ENCODE measurements at places on chromosomes 5 and 9.

GRCh38 chr5:10565785-10566542 lies 2.1 kb downstream of the ANKRD33B start:
- no peak for DNase-seq

DNA sequence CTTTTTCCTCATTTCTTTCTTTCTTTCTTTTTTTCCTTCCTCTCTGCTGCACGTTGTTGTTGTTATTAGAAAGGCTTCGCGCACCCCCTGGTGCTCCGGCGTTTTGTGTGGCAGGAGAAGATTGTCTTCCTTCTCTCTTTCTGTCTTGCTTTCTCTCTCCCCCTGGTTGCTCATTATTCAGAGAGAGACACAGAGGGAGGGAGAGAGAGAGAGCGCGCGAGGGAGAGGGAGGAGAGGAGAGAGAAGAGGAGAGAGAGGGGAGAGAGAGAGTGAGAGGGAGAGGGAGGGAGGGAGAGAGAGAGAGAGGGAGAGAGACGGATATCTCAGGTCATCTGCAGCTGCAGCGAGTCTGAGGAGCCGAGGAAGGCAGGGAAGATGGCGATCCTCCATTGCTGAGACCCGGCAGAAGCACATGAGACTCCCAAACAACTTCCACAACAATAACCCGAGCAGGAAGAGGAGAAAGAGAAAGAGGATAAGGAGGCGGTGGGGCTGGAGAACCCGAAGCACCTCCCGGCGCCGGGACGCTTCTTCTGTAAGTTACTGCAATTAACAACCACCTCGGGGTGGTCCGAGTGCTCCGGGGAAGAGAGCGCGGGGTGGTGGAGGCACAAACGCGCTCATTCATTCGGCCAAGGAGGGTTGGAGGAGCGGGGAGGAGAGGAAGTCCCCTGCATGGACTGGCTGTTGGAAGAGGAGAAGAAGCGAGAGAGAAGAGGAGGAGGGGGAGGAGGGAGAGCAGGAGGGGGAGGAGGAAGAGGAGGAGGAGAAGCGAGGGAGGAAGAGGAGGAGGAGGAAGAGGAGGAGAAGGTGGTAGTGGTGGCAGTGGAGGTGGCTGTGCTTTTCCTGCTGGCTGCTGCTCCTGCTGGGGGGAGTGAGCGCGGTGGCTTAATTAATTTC lies at the start of gene ZNF462:
Gene ZNF462 (plus strand): TSS at position 346 of the 900 bp plus-strand sequence. CDS start 60,218 bp downstream, outside the sequence.
- DNase-seq, result peak; percentile 43

- no peak for DNase-seq
Observed at GRCh38 chr5:42675602-42676001, 81.0 kb upstream of the CCDC152 start.

DNA sequence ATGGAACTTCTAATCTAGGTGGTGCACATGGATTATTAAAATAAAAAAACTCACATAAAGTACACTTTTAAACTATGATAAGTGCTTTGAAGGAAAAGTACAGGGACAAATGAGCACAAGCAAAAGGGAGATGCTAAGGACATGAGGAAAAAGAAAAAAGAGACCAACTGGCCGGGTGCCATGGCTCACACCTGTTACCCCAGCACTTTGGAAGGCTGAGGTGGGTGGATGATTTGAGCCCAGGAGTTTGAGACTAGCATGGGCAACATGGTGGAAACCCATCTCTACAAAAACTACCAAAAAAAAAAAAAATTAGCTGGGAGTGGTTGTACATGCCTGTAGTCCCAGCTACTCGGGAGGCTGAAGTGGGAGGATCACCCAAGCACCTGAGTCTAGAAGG lies 67.1 kb downstream of the SH3TC2 start:
- no peak for DNase-seq

DNA sequence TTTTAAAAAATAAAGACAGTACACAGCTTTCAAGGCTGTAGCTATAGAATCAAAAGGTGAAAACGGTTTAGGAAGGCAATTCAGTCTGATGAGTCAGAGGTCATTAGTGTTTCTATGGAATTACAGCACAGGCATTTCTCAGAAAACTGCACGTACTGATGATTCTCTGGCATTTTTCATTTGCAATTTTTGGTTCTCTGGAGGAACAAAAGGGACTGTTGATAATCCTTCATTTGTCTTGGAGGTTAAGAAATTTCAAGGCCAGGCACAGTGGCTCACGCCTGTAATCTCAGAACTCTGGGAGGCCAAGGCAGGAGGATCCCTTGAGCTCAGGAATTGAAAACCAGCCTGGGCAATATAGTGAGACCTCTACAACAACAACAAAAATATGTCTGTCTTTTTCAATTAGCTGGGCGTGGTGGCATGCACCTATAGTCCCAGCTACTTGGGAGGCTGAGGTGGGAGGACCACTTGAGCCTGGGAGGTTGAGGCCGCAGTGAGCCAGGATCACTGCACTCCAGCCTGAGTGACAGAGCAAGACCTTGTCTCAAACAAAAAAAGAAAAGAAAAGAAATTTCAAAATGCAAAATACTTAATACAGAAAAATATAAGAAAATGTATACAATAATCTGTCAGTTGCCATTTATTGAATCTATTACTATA lies 27.3 kb downstream of the NR6A1 start:
- no peak for DNase-seq

DNA sequence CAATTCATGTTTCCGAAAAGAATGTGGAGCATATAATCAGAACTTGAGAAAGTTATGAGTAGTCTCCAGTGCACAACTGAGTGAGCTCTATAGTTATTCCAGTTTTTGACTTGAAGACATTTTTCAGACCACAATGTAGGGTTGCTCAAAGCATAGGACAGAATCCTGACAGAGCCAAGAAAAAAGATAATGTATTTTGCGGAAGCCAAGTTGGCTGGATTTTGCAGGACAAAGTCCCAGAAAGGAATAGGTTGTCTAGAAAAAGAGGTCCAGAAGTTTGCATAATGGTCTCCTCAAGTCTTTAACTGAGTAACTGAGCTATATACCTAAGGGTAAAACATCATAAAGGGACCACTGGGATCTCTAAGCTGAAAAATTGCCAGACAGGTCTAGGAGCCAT lies 1028.0 kb downstream of the TAF11L14 start:
- no peak for DNase-seq

DNA sequence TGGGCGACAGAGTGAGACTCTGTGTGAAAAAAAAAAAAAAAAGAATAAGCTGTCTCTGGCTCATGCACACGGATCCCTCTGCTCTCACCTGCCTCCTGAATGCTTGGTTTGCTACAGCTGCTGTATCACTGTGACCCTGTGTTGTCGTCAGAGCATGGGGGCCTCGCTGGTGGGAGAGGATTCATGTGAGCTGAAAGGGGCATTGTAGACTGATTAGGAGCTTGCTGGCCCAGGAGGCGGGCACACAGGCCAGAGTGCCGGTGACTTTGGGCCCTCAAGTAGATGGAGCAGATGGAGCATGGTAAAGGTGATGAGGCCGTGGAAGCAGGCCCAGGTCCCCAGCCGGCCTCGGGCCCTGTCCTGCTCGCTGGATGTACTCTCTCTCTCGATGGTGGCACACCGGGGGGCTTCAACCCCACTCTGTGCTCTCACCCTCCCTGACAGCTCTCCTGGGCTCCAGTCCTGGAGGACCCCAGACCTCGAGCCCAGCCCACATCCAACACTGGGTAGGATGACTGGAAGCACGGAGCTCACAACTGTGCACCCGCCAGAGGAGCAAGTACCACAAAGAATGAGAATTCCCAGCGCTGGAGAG lies 7.1 kb downstream of the FLT4 start:
- DNase-seq, result no peak
